ENCODE measurements at places on chromosomes 13 and 19.

DNA sequence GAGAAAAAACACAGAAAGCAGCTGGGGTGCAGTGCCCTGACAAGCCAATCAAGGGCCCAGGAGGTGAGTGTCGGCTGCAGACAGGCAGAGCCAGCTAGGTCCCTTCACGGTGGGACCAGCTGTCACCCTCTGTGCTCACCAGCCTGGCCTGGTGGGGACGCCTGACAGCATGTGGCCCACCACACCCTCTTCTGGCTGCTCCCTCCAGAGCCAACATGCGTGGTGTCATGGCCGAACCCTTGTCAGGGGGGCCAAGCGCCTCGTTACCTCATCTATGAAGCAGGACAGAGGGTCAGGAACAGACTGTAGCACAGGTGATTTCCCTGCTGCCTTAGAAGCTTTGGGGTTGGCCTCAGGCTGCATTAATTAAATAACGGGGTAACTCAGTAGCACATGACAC lies 40.0 kb upstream of the ISYNA1 start:
- DNase-seq, result no peak

DNA sequence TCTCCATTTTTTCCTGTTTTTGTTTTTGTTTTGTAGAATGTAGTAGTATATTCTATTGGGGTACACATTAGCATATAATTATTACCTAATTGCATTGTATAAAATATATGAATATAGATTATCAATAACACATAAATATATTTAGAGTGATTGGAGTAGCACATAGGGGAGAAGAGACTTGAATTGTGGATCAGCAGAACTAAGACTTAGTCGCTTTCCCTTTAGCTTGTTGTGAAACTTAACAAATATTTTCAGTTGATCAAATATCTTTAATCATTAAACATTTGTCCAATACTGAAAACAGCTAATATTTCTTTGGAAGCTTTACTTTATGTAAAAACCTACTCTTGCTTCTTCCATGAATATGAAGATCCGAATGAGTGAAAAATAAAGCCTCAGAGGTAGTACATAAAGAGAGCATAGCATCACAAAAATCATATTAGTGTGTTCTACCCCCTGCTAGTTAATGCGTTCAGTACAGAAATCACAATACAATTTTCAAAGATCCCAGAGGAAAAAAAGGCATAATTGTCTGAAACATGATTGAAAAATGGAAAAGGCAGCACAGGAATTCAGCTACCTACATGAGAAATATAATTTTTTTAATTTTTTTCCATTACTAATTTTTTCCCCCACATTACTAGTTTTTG lies 1348.0 kb upstream of the PRR20A start:
- DNase-seq, result no peak

DNA sequence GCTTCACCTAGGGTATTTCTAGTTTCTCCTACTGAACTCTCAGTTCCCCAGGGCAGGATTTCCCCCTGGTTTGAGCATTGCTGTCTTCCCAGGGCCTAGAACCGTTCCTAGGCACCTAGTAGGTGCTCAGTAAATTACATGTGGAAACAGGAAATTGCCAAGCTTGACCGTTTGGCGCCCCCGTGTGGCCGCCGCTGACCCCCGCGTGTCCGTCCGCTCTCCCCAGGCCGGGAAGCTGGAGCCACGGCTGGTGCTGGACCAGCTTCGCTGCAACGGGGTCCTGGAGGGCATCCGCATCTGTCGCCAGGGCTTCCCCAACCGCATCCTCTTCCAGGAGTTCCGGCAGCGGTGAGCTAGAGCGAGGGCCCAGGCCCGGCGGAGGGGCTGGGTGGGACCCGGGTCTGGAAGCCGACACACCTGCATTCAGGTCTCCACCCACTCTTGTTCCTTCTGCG lies 55.5 kb downstream of the MYH14 start:
- DNase-seq, result no peak

- no peak for DNase-seq
Observed at GRCh38 chr13:65866138-65866537, 1364.0 kb downstream of the PCDH9 start.

DNA sequence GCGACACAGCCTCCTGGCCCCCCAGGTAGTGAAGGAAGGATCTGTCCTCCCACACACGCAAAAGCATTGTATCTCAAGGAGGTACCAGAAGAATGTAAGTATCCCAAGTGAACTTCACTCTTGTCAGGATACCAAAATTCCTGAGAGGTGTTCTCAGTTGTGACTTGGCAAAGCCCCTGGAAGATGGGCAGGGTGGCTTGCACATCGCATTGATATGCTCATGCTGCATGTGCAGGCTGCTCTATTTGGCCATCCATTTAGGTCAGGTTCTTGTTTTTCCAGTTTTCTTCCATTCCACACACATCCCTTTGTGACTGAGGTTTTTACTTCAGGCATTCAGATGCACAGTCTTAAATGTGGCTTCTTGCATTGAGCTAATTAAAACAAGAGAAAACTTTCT lies 382.8 kb downstream of the FOXO1 start:
- DNase-seq, result no peak

DNA sequence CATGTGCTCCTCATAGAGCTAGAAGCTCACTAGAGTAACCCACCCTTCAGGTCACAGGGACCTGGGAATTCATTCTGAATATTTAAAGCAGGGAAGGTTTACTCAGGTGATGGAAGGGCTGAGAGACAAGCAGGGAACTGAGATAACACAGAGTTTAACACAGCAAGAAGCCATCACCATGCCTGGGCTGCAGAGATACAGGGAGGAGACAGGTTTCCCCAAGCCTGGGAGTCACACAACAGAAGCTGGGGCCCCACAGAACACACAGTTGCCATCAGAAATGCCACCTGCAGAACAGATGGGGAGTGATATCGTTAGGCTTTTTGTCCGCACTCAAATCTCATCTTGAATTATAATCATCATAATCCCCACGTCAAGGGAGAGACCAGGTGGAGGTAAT lies 7.9 kb upstream of the CYSLTR2 start:
- DNase-seq, result no peak

- DNase-seq, result no peak
Observed at GRCh38 chr13:52810526-52810925, 37.9 kb downstream of the PCDH8 start.

DNA sequence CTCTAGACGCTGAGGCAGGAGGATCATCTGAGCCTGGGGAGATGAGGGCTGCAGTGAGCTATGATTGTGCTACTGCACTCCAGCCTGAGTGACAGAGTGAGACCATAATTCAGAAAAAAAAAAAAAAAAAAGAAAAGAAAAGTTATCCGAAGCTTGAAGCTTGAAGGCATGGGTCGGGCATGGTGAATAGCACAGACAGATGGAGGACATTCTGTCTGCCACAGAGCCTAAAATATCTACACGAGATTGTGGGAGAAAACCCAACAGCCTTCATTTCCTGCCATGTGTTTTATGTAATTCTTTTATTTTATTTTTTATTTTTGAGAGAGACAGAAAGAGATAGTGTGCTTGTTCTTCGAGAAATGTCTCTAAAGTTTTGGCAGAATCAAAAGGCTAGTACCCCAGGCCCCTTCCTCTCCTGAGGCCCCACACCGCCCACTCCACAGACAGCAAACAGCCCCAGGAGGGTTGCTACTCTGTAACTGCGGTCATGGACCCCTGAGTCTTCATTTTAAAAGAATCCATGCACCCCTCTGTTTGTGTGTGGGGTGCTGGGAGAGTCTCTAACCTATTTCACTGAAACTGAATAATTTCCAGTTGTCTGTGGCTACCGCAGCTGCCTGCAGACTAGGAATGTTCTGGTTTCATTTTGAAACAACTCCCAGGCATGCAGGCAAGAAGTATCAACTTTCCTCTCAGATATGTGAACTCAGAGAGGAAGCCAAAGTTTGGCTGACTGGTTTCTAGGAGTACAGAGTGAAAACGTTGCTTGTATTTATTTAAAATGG lies 38.4 kb upstream of the RCBTB2 start:
- no peak for DNase-seq

GRCh38 chr13:60019119-60019993 lies 144.4 kb downstream of the DIAPH3 start:
- DNase-seq, result no peak

GRCh38 chr19:48489608-48490216 lies 20.5 kb downstream of the CYTH2 start:
- peak; percentile 68 for DNase-seq

- DNase-seq, result no peak
Observed at GRCh38 chr19:23118400-23118799, 1.6 kb downstream of the ZNF730 start.

- DNase-seq, result no peak
Observed at GRCh38 chr13:34258646-34259386, 440.9 kb downstream of the RFC3 start.

GRCh38 chr13:99809926-99810325 lies 161.6 kb downstream of the ZIC5 start:
- no peak for DNase-seq

GRCh38 chr19:17703824-17704463 lies 15.3 kb upstream of the MAP1S start:
- DNase-seq, result peak; percentile 53

DNA sequence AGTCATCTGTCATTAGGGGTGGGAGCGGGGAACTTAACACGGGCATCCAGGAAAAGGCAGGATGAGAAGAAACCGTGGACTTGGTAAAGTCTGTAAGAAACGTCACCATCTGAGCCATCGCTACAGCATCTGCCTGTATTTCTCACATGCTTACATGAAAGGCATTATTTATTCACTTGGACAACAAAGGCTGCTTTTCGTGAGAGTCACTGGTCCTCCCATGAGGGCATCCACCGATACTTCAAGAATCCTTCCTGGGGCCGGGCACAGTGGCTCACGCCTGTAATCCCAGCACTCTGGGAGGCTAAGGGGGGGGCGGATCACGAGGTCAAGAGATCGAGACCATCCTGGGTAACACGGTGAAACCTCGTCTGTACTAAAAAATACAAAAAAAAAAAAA lies 16.1 kb downstream of the ZNF446 start:
- no peak for DNase-seq

GRCh38 chr19:39407660-39408391 lies 1.2 kb downstream of the ZFP36 start:
- DNase-seq, result peak; percentile 52

DNA sequence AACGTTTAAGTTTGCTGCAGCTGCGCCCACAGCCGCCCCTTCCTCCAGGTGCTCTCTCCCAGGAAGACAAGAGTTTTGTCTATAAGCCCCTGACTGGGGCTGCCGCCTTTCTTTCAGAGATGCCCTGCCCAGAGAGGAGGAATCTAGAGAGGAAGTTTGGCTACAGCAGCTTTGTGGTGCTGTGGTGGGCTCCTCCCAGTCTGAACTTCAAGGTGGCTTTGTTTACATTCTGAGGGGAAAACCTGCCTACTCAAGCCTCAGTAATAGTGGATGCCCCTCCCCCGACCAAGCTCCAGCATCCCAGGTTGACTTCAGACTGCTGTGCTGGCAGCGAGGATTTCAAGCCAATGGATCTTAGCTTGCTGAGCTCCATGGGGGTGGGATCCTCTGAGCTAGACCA lies 6.4 kb upstream of the ERICH6B start:
- no peak for DNase-seq

- DNase-seq, result no peak
Observed at GRCh38 chr13:33931397-33932311, 113.7 kb downstream of the RFC3 start.

GRCh38 chr13:77919921-77920294 lies 1.3 kb upstream of the EDNRB start:
- DNase-seq, result no peak

DNA sequence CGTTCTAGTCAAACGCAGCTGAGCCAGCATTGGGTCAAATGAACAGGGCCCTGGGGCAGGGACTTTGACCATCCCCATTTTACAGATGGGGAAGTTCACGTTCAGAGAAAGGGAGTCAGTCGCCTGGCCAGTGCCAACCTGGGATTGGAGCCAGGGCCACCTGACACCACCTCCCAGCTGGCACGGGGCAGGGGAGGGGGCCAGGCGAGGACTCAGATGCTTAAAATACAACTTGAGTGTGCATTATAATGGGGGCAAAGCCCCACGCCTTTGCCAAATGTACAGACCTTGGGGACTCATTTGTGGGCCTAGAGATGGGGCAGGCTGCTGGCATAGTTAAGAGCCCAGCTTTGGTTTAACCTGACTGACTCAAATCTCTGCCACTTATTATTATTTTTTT lies 14.6 kb downstream of the PRR12 start:
- DNase-seq, result no peak

DNA sequence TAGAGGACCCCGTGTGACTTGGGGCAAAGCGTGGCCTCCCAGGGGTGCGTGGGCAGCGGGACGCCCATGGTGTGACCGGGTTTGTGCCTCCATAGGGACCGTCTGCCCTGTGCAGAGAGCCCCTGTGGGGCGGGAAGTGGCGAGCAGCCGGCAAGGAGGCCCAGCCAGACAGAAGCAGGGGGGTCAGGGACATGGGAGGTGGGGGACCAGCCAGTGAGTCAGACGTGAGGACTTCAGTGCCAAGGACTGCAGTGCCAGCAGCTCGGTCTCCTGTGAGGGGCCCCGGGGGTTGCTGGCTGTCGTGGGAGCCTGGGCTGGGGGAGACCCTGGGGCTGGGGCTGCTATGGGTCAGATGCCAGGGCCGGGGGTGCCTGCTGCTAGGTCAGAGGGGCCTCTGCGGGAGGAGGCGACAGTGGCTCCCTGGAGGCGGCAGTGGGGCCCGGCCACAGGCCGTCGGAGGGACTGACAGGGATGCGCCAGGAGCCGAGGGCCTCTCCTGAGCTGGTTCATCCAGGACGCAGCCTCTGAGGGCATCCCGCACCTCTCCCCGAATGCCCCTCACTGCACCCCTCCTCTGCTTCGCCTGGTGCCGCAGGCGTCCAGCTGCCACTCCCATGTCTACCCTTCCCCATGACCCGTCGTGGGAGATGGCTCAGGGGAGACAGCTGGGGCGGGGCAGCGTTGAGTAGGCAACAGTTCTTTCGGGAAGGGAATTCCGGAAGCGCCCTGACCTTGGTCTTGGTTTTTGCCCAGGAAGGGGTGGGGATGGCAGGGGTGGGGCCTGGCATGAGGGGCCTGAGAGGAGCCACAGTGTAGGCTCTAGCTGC lies 80.0 kb downstream of the KDM4B start:
- DNase-seq, result no peak

DNA sequence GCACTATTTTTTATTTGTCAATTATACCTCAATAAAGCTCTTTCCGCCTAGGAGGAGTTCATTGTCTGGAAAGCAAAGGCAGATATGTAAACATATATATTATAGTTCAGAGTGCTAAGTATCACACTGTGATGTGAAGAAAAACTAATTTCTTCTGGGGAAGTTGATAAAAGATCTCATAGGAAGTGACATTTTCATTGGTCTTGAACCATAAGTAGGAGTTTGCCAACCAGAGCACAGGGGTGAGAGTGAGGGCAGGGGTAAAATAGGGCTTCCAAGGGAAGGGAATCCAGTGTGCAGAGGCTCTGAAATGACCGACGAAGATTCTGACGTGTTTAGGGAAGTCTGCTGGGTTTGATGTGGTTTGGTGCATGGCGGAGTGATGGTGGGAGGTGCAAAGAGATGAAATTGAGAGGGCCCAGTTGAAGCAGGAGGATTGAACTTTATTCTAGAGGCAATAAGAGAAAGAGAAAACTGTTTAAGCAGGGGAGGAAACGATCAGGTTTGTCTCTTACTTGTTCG lies 780 bp upstream of the GTF2F2 start:
- DNase-seq, result peak; percentile 52

- no peak for DNase-seq
Observed at GRCh38 chr13:45918597-45918996, 67.0 kb upstream of the SIAH3 start.

GRCh38 chr13:93714171-93714570 lies 487.6 kb downstream of the GPC6 start:
- DNase-seq, result no peak

GRCh38 chr13:30714629-30715371 lies 20.5 kb upstream of the ALOX5AP start:
- no peak for DNase-seq
